ENCODE measurements at places on chromosomes 13 and 19. TPM values are rescaled to one million over a fixed set of nuclear protein-coding genes. Genes with fewer than 3 reads are reported as not detected.

DNA sequence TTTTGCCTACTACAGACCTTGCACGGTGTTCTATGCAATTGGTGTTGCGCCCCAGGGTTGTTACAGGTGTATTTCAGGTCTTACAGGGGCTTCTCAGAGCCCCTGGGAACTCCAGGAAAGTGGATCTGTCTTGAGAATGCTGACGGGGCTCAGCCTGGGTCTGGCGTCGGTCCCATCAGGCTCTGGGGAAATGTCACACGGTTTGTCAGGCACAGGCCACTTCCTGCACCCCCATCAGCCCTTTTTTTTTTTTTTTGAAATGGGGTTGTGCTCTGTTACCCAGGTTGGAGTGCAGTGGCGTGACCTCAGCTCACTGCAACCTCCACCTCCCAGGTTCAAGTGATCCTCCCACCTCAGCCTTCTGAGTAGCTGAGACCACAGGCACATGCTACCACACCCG, 13.2 kb downstream of the CLEC4G start:
- DNase-seq: peak; percentile 37

GRCh38 chr13:97023117-97023516, 28.8 kb upstream of the OXGR1 start:
- DNase-seq: no peak

DNA sequence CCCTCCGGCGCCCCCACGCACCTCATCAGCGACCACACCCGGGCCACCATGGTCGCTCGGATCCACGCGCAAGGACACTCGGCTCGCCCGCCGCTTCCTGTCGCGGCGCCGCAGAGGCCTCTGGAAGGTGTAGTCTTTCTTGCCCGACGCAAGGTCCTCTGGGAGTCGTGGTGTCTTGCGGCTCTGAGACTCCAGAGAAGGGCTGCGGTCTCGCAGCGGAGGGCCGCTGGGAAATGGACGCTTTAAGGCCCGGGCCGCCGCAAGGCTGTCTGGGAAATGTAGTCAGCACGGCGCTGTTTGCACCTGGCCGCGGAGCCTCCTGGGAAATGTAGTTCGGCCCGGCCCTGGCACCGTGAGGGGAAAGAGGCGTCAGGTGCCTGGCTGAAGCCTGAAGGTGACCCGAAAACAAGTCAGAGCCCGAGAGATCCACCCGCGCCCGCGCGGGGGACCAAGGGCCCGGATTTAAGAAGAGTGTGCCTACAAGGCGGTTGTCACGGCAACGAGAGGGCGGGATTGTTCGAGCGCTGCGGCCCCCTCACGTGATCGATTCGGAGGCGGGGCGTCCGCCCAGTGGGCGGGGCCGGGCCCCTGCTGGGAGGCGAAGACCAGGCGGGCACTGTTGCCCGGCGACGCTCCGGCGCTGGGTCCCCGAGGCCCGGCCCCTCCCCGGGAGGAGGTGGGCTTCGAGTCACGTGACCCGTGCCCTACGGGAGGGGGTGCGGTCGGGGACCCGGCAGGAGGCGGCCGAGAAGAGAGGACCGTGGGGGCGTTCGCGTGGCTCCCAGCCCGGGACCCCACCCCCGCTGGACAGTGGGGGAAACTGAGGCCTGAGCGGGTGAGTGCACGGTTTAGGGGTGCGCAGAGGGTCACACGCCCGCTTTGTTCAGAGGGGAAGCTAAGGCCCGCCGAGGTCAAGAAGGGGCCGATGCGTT, at the start of the genes HSD11B1L and MICOS13:
Gene HSD11B1L, plus strand, starts transcription at position 591 of the 932 bp plus-strand sequence. CDS start 3,806 bp downstream, outside the sequence.
Gene MICOS13, minus strand, starts transcription at position 80 of the 932 bp plus-strand sequence. Its CDS starts 30 bp downstream, at position 50.
- peak; percentile 99 for DNase-seq

DNA sequence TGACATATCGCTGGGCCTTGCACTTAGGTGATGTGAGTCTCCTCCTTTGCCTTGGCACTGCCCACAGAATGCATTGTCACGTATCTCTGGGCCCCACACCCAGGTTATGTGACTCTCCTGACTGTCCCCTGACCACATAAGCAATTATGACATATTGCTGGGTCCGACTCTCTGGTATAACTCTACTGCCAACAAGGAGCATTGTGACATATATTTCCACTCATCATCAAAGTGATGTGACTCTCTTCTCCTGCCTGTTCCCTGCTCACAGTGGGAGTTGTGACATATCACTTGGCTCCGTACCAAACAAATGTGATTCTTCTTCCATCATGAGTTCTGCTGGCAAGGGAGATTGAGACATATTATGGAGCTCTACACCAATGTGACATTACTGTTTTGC, 15.4 kb upstream of the ZNF681 start:
- DNase-seq: no peak

Gene SLC6A16
- total RNA-seq: 0.61 TPM

Gene LSM4
- total RNA-seq: 433 TPM

Gene MEIOSIN
- not detected for total RNA-seq

DNA sequence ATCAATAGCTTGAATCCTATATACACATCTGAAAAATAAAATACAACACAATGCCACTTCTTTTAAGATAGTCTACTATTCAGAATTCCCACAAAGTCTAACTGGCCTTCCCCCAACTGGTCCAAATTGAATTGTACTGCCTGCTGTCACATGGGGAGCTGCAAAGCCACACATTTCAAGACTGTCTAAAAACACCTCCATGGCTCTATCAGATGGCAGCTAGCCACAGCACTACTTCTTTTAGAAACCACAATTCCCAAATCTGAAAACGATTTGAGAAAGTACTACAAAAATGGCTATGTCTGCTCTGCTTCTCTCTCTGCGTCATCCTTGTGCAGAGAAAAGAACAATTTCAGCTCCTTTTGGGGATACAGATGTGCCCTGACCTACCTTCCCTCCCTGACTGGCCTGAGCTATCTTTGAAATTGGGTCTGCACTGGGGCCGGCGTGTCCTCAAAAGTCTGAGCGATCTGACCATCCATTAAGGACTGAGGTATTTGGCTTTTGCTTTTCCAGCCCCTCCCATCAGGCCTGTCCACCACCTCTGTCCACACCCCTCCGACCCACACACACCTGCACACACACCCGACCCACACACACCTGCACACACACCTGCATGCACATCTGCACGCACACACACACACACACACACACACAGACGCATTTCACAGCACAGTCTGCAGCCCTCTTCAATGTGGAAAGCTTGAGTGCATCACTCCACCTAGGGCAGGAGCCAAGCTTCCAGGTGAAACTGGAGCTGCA, 68.6 kb upstream of the IPO5 start:
- no peak for DNase-seq

- DNase-seq: no peak
Observed at GRCh38 chr13:76965759-76966421, 17.6 kb downstream of the ACOD1 start.

Gene ZNF808
- total RNA-seq: 32.4 TPM

DNA sequence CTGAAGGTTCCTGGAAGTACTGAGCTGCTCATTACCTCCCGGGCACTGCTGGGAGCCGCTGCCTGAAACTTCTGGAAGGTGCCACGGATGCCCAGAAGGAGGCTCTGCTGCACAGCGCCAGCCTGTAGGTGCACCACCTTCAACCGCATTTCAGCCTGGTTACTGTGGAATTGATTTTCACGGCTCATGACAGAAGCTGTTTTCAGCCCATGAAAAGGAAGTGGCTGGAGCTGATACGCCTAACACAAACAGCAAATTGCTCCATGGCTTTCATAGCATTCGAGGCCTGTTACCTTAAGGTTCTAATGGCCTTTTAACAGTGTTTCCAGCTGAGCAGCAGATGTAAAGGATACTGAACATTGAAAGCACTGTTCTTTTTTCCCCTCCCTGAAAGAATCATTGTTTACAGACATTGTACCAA, 22.0 kb downstream of the GPC6 start:
- no peak for DNase-seq

Measured in activated CD8-positive, alpha-beta T cell treated with anti-CD3 and anti-CD28 coated beads for 36 hours (primary cell).